ENCODE measurements at places on chromosomes 16 and 17.

DNA sequence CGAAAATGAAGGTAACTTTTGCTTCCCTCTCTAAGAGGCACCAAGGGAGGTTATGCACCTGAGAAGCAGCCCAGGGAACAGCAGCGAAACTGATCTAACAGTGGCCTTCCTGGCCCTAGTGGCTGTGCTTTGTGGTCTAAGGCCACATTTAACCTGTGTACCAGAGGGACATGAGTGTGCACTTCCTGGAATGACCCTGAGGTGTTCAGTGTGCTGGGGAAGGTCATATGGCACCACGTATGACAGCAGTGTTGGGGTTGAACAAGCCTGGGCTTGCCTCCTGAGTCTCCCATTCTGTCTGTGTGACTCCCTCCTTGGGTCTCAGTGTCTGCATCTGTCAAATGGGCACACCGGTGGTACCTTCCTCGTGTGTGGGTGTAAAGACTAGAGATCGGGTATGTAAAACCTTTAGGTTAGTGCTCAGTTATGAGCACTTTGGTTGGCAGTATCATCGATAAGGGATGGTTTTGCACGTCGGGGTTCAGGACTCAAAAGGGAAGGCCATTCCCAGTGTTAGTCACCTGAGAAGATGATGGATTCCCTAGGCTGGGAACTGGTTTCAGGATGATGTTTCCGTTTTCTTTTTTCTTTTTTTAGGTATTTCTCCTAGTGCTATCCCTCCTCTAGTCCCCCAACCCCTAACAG lies 31.9 kb downstream of the PLCG2 start:
- DNase-seq: no peak

- DNase-seq: no peak
Measured at GRCh38 chr17:44117351-44117750, 6.1 kb downstream of the HDAC5 start.

- no peak for DNase-seq
Measured at GRCh38 chr17:76382351-76382802, 2.0 kb upstream of the SPHK1 start.

DNA sequence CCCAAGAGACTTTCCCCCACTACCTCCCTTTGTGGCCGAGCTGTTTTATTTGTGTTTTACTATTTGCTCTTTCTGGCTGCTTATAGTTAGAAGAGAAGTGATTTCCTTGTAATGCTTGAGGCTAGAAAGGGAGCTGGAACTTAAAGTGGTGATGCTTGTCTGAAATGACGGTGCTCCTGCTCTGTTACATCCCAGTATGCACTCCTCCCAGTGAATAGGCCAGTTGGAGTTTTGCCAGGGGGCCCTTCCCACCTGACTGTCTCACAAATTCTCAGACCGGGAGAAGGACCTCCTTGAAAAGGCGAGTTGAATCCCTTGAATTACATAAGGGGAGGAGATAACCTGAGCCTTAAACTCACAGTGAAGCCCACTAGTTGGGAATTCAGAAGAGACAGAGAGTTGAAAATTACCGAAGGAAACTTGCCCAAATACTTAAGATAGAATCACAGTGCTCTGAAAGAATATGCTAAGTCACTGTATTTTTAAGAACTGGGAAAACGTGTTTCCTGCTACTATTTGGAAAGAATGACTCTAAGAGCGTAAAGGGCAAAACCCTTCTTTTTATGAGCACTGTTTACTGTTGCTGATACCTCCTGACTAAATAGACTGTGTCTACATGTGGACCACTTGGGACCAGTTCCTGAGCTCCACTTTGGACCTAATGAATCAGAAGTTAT lies 84.7 kb upstream of the CLEC3A start:
- DNase-seq: no peak

DNA sequence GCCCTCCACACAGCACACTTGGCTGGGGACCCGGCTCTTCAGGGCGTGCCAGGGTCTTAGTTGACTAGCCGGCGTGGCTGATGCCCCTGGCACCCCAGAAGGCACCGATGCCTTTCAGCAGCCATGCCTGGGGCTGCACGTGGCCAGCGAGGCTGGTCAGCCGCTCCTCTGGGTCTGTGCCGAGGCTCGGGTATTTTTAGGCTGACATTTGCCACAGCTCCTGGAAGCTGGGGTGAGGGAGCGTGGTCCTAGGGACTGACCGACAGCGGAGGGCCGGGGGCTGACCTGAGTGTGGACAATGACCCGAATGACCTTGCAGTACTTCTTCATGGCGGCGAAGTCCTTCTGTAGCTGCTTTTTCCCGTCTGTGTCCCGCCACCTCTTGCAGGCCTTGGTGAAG lies 3.9 kb downstream of the RPL3L start:
- DNase-seq: no peak

- DNase-seq: no peak
Measured at GRCh38 chr17:8556074-8556473, 74.5 kb downstream of the MYH10 start.

DNA sequence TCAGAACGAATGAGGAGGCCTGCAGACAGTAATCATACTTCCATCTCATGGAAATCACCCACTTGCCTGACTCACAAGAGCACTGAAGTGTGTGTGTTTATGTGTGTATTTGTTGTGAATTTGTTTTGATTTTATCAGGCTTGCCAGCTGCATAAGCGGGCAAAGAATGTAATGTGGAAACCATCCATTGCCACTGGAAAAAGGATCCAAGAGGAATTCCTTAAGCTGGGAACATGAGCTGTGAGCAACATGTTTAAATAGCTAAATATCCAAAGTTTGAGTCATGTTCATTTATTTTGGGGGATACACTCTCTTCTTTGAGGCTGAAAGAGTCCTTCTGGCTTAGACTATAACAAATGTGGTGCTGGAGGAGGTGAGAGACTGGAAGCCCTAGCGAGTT lies 198.4 kb upstream of the TBX2 start:
- no peak for DNase-seq

- DNase-seq: no peak
Measured at GRCh38 chr17:79547586-79547985, 63.3 kb downstream of the RBFOX3 start.

DNA sequence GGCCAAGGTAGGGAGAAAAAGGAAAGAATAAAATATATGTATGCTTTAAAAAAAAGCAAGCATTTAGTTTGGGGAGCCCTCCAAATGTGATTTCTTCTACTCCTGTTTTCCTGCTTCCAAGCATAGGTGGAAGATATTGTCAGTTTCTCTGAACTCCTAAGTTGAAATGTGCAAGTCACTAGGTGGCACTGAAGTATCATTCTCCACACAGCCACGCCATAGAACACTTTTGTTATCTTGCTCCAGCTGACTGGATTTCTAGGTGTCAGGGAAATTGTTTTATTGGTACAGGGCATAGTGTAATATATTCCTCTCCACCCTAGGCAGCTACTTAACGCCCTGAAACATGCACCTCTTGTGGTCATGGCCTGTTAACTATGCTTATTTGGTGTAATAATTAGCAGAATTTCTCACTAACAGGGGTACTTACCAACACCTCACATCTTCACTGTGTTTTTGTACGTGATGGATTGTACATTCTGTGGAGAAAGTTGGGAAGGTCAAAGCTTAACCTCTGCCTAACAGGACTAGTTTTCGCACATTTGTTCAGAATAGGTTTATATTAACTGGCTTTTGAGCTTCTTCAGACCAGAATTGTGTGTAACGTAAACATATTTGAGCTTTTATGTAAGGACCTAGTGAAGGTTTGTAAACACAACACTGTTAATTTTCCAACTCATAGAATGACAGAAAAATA lies 69.3 kb downstream of the FTO start:
- DNase-seq: no peak

GRCh38 chr16:24036614-24037013 lies 200.8 kb downstream of the PRKCB start:
- DNase-seq: no peak

DNA sequence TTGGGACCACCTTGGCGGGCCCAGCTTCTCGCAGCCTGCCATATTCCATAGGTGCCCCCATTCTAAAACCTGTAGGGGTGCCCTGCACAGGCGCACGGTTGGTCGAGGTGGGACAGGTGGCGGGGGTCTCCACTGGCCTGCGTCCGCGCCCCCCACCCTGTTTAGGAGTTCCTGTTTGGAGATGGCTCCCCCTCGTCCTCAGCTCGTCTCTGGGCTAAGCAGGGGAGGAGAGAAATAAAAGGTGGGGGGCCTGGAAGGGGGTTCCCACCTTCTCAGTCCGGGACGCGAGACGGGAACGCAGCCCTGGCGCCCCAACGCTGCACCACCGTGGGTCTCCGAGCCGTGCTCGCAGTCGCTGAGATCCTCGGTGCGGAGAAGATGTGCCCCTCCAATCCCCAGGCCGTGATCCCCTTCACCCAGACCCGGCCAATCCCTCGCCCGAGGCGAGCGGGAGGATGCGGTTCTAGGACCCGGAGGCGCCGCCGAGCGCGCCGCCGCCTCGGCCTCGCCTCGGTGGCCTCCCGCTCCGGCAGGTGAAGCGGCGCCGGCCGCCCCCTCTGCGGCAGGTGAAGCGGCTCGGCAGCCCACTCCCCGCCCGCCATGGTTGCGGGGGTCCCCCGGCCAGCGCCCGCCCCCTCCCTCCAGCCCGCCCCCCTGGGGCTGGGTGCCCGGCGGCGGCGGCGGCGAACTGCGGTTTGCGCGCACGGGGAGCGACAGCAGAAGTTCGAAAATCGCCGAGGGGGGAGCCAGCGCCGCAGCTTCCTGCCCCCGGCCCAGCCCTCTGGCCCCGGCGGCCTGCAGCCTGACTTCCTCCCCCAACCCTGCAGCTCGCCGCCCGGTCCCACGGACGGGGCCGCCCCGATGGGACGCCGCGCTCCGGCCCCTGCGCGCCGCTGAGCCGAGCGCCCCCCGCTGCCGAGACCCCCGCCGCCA lies at the start of gene FMNL1:
TSS of gene FMNL1 (plus strand) at position 805 of the 933 bp plus-strand sequence. CDS start 240 bp downstream, outside the sequence.
- no peak for DNase-seq

GRCh38 chr17:1073241-1073962 lies 76.5 kb downstream of the TIMM22 start:
- DNase-seq: no peak

GRCh38 chr17:17811381-17812210 lies 25.2 kb downstream of the SREBF1 start:
- no peak for DNase-seq

Measured in right atrium auricular region (tissue), 2 donors.